Stimulated activated CD8-positive, alpha-beta memory T cell treated with anti-CD3 and anti-CD28 coated beads, Interleukin-15, amount 100 ng/mL, for 48 hours (primary cell): ENCODE measurements at places on chromosomes 2 and 18.

- no peak for DNase-seq
These were observed 41.1 kb upstream of the FAHD2A start for GRCh38 chr2:95361216-95361980.

GRCh38 chr2:6948677-6949351 is 31.6 kb downstream of the RNF144A start:
- no peak for DNase-seq

DNA sequence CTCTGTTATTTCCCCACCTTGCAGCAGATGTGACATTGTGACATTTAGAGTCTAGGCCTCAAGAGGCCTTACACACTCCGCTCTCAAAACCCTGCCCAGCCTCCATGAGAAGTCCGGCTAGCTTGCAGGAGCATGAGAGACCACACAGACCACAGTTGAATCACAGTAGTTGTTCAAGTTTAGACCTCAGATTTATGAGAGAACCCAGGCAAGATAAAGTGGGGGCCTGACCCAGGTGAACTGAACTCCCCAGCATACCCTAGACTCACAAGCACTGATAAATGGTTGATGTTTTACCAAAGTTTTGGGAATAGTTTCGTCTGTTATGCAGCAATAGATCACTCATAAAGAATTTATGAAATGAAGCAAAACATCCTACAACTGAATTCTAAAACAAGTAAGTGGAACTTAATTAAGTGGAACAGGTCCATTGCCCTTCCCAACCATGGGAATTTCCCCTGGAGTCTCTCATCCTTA is 4.7 kb upstream of the STAT1 start:
- DNase-seq: no peak

DNA sequence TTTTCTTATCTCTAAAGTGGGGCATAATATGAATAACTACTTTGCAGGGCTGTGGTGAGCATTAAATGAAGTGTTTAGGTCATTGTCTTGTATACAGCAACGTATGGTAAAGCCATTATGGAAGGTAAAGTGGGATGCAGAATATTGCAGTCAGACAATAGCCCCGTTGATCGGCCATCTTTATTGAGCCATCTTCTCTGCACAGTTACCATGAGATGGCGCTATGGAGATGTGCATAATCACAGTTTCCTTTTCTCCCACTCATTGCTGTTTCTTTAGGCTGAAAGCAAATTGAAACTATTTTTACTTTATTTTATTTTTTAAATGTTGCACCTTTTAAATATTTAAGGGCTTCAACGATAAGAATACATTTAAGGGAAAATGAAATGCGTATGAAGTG is 108.9 kb downstream of the THSD7B start:
- no peak for DNase-seq

DNA sequence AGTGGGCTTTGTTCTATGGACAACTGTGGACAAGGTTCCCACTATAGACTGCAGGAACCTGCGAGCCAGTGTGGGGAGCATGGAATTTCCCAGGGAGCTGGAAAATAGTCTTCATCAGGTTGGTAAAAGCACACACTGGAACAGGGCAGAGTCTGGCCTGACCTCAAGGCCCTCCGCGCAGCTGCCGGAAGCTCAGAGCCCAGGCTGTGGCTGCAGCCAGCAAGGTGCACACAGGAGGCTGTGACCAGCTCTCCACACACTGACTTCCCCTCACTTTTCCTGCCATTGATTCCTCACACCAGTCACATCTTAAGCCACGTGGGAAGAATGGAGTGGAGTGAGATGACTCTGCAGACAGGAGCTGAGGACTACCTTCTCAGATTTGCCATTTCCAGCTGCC is 19.1 kb downstream of the MAL start:
- DNase-seq: no peak

DNA sequence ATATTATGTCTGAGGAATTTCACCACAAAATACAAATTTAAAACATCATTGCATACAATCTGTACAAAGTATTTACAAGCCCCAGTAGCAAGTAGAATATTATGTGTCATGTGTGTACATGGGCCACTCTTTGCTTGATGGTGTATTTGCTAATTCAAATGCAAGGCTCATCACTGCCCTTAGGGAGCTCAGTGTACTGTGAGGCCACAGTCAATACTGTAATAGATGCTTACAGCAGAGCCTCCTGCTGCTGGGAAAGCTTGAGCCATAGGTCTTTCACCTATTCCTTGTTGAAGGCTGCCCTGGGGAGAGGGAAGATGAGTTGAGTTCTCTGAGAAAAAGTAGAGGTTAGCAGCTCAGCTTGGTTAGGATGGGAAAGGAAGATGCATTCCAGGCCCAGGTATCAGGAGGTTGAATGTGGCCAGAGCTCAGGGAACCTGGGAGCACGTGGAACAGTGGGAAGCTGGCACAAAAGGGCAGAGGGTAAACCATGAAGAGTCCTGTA is 189.6 kb downstream of the LRP1B start:
- no peak for DNase-seq

GRCh38 chr18:9941103-9941502 is 27.3 kb downstream of the VAPA start:
- no peak for DNase-seq

- DNase-seq: no peak
These were observed 477.5 kb downstream of the SLC4A3 start for GRCh38 chr2:220104871-220105351.

DNA sequence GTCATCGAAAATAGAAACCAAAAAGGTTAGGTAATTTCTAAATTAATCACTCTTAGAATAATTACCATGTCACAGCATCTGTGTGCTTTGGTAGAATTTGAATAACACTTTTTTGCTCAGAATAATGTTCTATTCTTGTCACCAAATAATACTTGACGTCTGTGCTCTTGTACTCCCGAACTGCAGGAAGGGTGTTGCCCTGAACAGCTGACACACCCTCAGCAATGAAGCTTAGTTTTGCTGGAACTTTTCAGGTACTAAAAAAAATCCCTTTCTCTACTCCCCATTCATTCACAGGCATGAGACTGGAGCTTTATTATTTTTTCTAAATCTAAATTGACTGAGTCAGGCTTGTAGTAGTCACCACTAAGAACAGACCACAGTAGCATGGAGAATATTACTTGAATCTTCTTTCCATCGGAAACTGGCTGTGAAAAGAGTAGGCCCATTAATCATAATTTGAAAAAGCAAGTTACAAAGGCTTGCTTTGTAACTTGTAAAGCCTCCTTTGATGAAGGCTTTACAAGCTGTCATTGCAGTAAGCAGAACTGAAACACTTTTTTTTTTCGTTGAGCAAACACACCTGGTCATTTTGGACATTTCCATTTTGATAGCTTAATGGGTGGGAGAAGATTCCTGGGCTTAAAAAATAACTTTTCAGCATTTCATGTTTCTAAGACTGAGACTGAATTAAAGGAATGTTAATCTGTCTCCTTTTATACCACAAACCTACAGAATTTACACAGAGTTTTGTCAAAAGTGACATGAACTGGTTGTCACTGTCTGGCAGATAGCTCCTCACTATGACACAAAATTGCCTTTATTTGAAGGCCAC is 70.3 kb upstream of the PELI1 start:
- DNase-seq: no peak

- DNase-seq: no peak
These were observed 15.6 kb upstream of the OTOF start for GRCh38 chr2:26493566-26493965.

DNA sequence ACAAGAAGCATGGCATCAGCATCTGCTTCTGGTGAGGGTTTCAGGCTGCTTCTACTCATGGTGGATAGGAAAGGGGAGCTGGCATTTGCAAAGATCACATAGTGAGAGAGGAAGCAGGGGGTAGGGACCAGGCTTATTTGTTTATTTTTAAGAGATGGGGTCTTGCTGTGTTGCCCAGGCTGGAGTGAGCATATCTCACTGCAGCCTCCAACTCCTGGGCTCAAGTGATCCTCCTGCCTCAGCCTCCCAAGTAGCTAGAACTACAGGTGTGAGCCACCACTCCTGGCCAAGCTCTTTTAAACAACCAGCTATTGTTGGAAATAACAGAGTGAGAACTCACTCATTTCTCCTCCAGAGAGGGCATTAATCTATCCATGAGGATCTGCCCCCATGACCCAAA is 269.4 kb upstream of the FBXO11 start:
- DNase-seq: no peak

- no peak for DNase-seq
These were observed 4.7 kb downstream of the CYTIP start for GRCh38 chr2:157438863-157439823.
